ENCODE measurements at places on chromosomes 2 and 18. TPM values are rescaled to one million over a fixed set of nuclear protein-coding genes. Genes with fewer than 3 reads are reported as not detected.

The IL18RAP gene
- polyA plus RNA-seq, result 5.9 TPM

The PID1 gene
- 17.0 TPM for polyA plus RNA-seq

The HADHA gene
- 176 TPM for polyA plus RNA-seq

The ZNF385B gene
- polyA plus RNA-seq, result 0.10 TPM
